ENCODE measurements at places on chromosomes 2 and 18.

GRCh38 chr2:100185105-100185504 lies 42.7 kb upstream of the AFF3 start:
- DNase-seq = no peak

GRCh38 chr2:216274194-216274840 lies 98.0 kb downstream of the MARCHF4 start:
- no peak for DNase-seq

DNA sequence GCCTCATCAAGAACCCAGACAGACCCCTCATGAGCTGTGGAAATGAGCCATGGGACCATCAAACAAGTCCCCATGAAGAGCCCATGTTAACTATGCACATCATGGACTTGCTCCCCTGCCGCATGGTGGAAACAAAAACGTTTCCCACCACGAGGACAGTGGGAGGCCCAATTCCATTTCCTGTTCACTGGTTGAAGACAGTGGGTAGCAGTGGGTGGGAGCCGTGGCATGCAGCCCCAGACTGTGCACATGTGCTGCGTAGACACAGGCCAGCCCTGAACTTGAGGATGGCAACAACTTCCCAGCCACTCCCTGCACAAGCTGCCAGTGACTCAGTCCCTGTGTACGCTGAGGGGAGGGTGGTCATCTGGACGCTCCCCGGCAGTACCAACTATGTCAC lies 108.4 kb upstream of the LMAN1 start:
- no peak for DNase-seq

DNA sequence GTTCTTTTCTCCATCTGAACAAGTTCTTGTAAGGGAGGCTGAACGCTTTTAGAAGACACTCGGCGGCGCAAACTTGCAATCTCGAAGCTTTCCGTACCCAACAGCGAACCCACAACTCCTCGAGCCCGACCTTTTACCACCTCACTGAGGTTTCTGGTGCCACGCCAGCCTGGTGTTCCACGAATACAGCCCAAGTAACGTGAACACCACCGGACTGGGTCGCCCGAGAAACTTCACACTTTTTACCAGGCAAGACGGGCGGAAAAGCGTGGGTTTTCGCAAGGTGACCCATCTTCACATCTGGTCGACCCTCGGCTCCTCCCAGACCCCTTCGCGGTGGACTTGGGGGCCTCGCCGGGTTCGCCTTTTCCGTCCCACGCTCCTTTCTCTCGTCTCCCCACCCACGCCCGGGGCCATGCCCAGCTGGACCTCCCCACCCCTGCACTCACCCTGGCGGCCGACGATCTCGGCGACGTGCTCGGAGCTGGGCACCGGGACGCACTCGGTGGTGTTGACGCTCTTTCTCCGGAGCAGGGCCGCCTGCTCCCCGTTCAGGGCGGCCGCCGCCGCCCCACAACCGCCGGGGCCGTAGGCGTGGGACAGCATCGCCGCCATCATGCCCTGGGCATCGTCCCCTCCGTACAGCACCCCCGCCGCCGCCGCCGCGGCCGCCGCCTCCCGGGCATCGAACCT lies 1.2 kb downstream of the MEX3C start:
- DNase-seq = no peak

- DNase-seq = no peak
Observed at GRCh38 chr18:80229363-80229762, 18.0 kb downstream of the PARD6G start.
